ENCODE measurements at places on chromosomes 5 and 9.

- no peak for DNase-seq
These were observed 37.8 kb downstream of the EBF1 start for GRCh38 chr5:159061834-159062474.

DNA sequence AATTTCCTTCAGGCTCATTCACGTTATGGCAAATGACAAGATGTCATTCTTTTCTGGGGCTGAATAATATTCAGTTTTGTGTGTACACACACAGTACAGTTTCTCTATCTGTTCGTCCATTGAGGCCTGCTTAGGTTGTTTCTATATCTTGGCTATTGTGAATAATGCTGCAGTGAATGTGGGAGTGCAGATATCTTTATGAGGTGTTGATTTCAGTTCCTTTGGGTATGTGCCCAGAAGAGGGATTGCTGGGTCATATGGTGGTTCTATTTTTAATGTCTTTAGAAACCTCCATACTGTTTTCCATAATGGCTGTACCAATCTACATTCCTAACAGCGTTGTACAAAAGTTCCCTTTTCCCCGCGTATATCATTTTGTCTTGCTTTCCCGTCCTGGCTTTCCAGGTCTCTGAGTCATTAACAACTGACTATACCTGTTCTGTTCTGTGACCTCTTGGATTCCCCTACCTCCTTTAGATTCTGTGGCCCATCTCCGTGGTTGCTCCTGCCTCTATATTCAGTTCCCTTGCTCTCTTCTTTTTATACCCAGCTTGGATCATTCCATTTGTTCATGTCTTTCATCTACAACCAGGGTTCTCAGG, 6.8 kb downstream of the SNX30 start:
- DNase-seq = no peak

DNA sequence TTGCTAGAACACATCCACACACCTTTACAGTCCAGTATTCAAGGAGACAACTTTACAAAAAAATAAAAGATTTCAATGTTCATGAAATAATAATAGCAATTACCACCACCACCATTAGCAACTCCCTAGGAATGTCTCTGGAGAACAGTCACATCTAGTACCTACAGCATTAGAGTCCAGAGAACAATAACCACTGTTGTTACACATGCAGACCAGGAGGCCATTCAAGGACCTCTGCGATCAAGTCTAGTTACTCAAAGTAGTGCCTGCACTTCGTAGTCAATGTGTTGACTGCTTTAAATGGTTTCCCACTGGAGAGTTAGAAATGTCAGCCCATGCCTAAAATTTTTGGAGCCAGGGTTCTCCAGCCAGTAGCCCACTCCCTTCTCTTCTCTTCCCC, 244.4 kb downstream of the DEPDC1B start:
- no peak for DNase-seq

DNA sequence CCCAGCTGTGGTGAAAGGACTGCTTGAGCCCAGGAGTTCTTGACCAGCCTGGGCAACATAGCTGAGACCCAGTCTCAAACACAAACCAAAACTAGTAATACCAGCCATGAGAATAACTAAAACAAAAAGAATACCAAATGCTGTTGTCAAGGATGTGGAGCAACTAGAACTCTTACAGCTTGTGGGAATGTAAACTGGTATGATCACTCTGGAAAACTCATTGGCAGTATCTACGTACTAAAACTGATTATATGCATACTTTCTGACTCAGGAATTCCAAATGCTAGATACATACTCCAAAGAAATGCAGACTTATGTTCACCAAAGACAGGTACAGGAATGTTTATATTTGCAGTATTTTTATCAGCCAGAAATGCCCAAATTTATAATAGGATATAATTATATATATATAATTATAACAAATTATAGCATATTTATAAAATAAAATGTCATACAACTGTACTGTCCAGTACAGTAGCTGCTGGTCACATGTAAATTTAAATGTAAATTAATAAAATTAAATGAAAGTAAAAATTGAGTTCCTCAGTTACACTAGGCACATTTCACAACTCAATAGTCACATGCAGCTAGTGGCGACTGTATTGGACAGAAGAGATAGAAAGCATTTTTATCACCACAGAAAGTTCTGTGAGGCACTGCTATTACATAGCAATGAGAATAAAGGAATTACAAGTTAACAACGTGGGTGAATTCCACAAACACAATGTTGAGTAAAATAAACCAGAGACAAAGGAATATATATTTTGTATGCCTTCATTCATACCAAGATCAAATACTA, 118.5 kb downstream of the GNAQ start:
- no peak for DNase-seq

DNA sequence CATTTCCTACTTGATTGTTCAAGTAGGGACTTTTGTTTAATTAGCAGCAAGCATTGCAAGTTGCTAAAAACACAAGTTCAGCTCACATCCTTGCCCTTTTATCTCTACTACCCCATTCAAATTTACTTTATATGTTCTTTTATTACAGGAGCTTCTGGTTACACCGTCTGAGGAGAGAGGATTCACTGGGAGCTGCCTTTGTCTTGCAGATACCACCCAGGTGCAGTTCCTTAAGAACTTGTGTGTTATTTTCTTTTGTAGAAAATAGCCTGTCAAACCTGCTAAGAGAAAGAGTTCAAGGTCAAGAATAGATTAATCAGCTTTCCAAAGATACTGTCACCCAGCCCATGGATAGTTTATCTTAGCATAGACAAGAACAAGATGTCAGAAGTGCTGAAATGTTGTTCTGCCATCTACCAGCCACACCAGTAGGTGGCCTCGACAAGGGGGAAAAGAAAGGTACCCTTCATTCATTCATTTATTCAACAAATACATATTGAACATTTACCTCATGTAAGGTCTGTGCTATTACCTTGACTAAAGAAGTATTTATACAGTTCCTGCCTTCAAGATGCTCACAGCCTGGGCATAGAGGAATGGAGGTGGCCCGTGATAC, 750.3 kb downstream of the MAT2B start:
- DNase-seq = no peak

DNA sequence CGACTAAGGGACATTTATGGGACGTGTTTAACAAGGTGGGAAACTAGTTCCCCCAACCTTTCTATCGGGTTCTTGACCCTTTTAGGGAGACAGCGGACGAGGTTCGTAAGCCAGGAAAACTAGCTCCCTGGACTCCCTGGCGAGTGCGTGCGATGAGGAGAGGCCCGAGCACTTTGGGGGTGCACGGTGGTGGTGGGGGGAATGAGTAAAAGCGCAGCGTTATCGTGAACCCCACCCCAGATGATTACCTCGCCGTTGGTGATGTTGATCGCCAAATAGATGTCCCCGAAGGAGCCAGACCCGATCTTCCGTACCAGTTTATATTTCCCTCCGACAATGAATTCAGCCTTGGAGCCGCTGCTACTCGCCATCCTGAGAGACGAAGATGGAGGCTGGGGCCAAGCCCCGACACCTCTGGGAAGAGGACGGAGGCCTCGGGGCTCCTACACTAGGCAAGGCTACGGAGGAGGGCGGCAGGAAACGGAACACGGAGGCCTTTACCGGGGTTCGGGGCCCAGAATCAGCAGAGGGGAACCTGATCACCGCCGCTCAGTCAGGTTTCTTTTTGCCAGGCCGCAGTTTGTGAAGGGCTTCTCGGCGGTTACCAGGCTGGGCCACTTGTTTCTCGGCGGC, 529 bp downstream of the CSNK1A1 start:
- DNase-seq = no peak

DNA sequence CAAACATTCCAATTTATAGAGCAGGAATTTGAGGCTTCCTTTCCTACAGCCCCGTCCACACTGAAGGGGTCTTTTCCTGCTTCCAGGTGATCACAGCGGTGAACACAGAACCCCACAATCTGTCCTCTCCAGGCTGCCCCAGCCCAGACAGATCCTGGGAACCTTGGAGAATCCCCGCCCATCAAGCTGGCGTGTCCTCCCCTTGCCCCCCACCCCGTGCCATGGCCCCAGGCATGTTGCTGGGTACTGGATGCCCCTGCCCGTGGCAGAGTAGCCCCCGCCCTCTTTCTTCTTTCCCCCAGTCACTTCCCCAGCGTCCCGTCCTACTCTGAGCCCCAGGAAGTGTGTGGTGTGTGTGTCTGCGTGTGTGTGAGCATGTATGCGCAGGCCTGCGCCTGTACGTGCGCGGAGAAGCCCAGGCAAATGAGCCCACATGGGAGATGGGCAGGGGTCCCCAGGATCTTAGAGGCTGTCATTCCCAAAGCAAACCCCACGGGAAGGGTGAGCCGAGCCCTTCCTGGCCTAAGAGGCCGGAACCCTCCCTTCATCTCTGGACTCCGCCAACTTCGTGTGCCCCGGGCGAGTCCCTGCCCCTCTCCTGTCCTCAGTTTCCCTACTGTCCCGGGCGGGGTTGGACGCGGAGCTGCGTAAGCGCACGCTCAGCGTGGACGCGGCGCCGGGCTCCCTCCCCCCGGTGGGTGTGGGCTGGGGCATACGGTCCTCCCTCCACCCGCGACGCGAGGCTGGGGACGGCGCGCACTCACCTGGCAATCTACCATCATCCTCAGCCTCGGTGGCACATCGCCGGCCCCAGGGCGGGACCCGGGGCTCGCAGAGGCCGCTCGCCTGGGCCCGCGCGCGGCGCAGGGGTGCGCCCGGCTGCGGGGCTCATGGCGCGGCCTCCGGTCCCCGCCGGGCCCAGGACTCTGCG, 15.2 kb downstream of the GBGT1 start:
- DNase-seq = no peak

GRCh38 chr9:89619019-89619418, 14.2 kb downstream of the GADD45G start:
- DNase-seq = no peak

DNA sequence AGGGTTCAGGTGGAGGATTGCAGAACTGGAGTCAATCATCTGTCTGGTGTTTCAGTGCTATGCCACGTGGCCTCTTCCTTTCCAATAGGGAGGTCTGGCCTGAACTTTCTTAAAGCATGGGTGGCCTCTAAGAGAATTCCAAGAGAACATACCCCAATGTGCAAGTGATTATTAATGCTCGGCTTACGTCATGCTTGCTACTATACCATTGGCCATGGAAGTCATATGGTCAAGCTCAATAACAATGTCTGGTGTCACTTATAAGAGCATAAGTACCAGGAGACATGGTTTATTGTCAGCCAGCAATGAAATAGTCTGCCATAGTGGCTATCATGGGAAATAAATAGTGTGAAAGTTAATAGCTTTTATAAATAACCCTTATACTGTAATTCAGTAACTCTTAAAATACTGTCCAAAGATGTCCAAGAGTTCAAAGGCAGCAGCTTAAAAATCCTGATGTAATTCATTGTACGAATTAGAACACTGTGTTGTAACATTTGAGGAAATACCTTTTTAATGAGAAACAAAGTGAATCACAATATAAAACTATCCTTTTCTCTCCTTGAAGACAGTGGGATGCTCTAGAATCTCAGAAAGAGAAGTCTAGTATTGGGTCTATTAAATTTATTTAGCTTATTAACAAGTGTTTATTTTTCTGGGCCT, 355.4 kb upstream of the PRR16 start:
- no peak for DNase-seq

- no peak for DNase-seq
These were observed 7.8 kb downstream of the FST start for GRCh38 chr5:53488195-53488722.

DNA sequence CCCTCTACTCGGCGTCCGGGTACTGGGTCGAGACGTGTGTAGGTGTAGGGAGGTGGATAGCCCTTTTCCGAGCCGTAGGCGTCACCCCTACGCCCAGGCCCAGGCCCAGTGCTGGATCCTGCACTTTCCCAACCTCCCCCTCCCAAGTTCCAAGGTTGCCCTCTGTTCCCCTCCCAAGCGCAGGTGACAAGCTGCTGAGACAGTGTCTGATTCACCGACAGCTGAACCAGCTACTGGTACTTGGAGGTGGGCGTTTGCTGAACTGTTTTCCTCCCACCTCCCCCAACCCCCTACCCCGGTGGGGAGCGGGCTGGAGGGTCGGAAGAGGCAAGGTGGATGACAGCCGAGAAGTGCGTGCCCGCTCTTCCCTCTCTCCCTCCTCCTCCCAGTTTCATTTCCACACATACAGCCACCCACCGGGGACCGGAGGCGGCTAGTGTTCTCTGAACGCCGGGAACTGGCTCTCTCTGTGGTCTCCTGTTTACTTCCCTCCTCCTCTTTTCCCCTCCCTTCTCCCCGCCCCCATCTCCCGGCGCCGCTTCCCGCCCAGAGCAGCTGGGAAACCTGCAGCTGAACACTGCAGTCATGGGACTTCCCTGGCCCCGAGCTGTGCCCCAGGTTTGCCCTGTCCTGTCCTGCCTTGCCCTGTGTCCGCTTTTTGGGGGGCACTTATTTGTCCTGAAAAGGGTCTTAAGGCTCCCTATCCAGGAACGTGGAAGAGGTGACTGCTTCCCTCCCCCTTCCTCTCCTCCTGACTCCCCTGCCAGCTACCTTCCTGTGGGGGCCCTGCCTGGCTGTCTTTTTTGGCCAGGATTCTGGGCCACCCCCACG, 6.2 kb upstream of the KLF9 start:
- DNase-seq = no peak

DNA sequence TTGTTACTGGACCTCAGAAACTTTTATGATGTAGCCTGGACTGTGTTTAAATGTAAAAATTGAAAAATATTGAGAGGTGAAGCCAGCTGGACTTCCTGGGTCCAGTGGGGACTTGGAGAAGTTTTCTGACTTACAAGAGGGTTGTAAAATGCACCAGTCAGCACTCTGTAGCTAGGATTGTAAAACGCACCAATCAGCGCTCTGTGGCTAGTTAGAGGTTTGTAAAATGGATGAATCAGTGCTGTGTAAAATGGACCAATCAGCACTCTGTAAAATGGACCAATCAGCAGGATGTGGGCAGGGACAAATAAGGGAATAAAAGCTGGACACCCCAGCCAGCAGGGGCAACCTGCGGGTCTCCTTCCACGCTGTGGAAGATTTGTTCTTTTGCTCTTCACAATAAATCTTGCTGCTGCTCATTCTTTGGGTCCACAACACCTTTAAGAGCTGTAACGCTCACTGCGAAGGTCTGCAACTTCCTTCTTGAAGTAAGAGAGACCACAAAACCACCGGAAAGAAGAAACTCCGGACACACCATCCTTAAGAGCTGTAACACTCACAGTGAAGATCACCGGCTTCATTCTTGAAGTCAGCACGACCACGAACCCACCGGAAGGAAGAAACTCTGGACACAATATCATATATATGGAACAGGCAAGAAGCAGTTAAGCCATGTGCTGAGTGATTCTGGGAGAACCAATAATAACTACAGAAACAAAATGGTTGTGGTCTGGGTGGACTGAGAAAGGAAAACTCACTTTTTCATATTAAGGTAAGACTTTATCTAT, 201.3 kb downstream of the GABRG2 start:
- DNase-seq = no peak

GRCh38 chr9:8751406-8751930, 951.9 kb upstream of the DMAC1 start:
- no peak for DNase-seq

Data from cortex of kidney (tissue), 1 donor.